ENCODE measurements at places on chromosomes 4 and X. TPM values are rescaled to one million over a fixed set of nuclear protein-coding genes. Genes with fewer than 3 reads are reported as not detected.

The TBC1D8B gene
- 5.6 TPM for total RNA-seq

The PCDH7 gene
- total RNA-seq, result 9.4 TPM

The CHRDL1 gene
- 9.6 TPM for total RNA-seq

DNA sequence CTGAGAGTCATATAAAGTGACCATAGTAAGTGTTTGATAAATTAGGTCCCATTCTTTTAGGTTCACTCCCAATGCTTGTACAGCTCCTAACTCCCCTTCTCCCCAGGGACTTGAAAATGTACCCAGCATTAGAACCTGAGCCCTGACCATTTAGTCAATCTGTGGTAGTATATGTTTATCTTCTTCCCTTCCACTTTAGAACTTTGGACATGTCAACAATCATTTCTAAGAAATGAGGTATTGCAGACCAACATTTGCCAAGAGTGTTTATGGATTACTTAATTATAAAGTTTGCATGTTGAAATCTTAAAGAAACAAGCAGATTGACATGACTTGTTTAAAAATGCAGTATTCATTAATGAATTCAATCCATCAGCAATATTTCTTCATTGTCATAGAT, 26.0 kb downstream of the AFM start:
- H3K27me3 ChIP-seq, result no peaks in the 10 kb centered on the region
- DNase-seq, result no peak
- H3K36me3 ChIP-seq, result no peaks in the 10 kb centered on the region
- no peaks in the 10 kb centered on the region for H3K4me1 ChIP-seq

DNA sequence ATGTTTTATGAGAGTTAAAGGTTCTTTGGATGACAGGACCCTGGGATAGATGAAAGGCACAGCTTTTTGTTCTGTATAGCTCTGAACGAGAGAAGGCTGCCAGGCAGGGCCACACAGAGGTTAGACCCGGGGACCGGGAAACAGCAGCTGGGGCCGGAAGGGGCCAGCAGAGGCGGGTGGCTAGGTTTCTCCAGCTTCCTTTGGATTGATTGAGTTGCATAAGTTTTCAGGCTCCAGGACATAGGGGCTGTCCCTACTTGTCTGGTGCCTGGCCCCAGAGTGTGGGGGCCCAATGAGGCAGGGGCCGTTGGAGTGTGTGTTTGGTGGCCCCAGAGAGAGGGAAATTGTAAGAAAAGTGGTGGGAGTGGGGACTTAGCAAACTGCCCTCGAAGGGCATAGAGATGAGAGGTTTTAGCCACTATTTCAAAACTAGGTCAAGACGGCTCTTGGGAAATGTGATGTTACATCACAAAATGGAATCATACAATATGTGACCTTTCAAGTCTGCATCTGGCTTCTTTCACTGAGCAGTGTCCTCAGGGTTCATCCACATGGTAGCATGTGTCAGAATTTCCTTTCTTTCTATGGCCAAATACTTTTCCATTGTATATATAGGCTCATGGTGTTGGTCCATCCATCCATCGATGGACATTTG, 3.7 kb downstream of the ZFP92 start:
- DNase-seq, result no peak
- no peaks in the 10 kb centered on the region for H3K36me3 ChIP-seq
- H3K4me3 ChIP-seq, result no peak overlapping the region

GRCh38 chr4:3638080-3638795, 106.0 kb upstream of the LRPAP1 start:
- no peaks in the 10 kb centered on the region for H3K36me3 ChIP-seq
- DNase-seq, result no peak
- no peak overlapping the region for H3K27ac ChIP-seq
- no peaks in the 10 kb centered on the region for H3K27me3 ChIP-seq

- H3K4me1 ChIP-seq, result no peaks in the 10 kb centered on the region
- peak overlapping the region; percentile 78 for H3K27ac ChIP-seq
- H3K27me3 ChIP-seq, result no peaks in the 10 kb centered on the region
- DNase-seq, result peak; percentile 86
- H3K4me3 ChIP-seq, result peak overlapping the region; percentile 67
- no peaks in the 10 kb centered on the region for H3K36me3 ChIP-seq
These were observed 2.1 kb upstream of the APBB2 start for GRCh38 chr4:41216294-41217019.

DNA sequence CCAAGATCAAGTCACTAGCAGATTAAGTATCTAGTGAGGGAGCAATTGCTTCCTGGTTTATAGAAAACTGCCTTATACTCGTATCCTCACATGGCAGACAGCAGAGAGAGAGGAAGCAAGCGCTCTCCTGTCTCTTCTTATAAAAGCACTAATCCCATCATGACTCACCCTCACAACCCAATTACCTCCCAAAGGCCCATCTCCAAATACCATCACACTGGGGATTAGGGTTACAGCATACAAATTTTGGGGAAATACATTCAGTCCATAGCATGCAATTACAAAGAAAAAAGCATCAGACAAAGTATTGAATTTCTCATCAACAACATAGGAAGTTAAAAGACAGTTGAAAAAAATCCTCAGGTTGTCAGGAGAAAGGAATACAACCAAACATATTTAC, 292.6 kb downstream of the IQCM start:
- no peaks in the 10 kb centered on the region for H3K4me1 ChIP-seq
- H3K27ac ChIP-seq, result no peak overlapping the region
- H3K27me3 ChIP-seq, result no peaks in the 10 kb centered on the region
- no peak for DNase-seq

The ZFP42 gene
- total RNA-seq, result 0.91 TPM

GRCh38 chr4:184938871-184939270, 79.4 kb upstream of the HELT start:
- H3K27ac ChIP-seq, result no peak overlapping the region
- H3K36me3 ChIP-seq, result no peaks in the 10 kb centered on the region
- no peaks in the 10 kb centered on the region for H3K4me1 ChIP-seq
- DNase-seq, result no peak
- no peaks in the 10 kb centered on the region for H3K27me3 ChIP-seq

The TLR7 gene
- total RNA-seq, result 3.5 TPM

DNA sequence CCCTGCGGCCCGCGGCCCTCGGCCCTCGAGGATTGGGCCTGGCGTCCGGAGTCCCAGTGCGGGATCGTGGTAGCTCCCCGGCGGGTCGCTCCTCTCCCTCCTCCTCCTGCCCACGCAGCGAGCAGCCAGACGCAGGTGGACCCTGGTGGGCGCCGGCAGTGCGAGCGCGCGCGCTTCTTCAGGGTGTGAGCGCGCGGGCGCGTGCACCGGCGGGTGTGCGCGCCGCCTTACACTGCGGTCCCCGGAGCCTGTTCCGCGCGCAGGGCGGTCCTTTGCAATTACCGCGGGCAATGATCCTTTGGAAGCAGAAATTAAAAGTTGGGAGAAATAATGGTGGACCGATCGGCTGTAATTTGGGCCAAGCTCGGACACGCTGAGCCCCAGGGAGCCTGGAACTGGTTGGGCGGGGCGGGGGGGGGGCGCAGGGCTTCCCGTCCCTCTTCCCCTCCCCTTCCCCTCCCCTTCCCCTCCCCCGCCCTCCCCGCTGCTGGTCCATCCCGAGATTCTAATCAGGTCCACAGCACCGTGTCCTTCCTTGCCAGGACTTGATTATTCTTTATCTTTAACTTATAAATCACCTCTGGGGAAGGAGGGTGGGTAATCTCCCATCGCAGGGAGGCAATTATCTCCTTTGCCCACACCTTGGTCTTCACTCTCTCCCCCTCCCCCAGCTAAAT, 1.6 kb upstream of the NKX1-1 start:
- H3K27ac ChIP-seq, result no peak overlapping the region
- H3K36me3 ChIP-seq, result no peaks in the 10 kb centered on the region
- peaks cover 31% of the 10 kb centered on the region for H3K27me3 ChIP-seq
- H3K4me3 ChIP-seq, result no peak overlapping the region
- no peak for DNase-seq

Data from lung (tissue), 17 donors.